ENCODE measurements at places on chromosomes 11 and 22. TPM values are rescaled to one million over a fixed set of nuclear protein-coding genes. Genes with fewer than 3 reads are reported as not detected.

ELFN2 gene
- total RNA-seq: 0.26 TPM

FADS1 gene
- 54.7 TPM for total RNA-seq

PANX2 gene
- total RNA-seq: 0.11 TPM

PHOX2A gene
- total RNA-seq: not detected

NAV2 gene
- 2.9 TPM for total RNA-seq

ZNF280B gene
- total RNA-seq: 2.4 TPM

DNA sequence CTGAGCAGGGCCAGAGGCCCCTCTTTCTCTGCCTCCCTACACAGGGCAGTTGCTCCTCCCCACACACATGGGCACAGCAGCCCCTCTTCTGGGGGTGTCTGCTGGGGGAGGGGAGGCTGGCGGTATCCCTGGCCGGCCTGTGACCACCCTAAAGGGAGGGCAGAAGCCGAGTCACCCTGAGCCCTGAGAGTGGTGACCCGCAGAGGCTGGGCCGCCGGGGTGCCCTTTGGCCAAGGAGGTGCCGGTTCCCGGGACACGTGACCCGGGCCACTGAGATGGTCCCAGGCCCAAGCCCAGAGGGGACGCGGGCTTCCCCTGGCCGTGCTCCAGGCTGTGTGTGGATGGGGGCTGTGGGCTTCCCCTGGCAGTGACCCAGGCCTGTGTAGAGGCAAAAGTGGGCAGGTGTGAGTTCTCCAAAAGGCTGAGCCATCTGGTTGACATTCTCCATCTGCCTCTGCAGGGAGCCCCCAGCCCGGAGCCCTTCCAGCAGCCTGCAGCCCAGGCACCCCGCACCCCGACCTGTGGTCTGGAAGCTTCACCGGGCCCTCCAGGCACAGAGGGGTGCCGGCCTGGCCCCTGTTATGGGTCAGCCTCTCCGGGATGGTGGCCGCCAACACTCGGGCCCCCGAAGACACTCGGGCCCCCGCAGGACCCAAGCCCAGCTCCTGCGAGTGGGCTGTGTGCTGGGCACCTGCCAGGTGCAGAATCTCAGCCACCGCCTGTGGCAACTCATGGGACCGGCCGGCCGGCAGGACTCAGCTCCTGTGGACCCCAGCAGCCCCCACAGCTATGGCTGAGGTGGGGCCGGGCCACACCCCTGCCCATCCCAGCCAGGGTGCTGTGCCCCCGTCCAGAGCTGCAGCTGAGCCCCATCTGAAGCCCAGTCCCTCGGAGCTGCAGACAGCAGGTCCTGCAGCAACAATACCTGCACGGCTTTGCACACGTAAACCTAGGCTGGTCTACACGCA, 1.0 kb downstream of the ADM2 start:
- H3K36me3 ChIP-seq: no peaks in the 10 kb centered on the region
- H3K4me1 ChIP-seq: peaks cover 7% of the 10 kb centered on the region
- no peak for DNase-seq
- peak overlapping the region; percentile 69 for H3K27ac ChIP-seq
- peaks cover 13% of the 10 kb centered on the region for H3K27me3 ChIP-seq

DNA sequence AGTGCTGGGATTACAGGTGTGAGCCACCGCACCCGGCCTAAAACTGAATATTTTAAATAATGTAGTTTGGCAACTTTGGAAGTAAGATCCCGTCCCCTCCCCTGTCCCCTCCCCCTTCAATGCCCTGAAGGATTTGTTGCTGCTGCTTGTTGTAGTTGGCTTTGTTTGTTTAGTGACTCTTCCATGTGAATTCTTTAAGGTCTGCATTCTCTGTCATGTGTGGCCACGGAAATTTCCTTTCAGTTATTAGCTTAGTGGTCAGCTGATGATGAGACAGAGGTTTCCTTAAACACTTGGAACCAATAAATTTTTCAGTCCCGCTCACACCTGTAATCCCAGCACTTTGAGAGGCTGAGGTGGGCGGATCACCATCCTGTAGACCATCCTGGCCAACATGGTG, 109.9 kb downstream of the MPPED1 start:
- H3K36me3 ChIP-seq: no peaks in the 10 kb centered on the region
- peaks cover 11% of the 10 kb centered on the region for H3K27me3 ChIP-seq
- no peak overlapping the region for H3K27ac ChIP-seq
- H3K4me1 ChIP-seq: no peaks in the 10 kb centered on the region
- H3K4me3 ChIP-seq: no peak overlapping the region

- no peak for DNase-seq
- no peak overlapping the region for H3K27ac ChIP-seq
- H3K27me3 ChIP-seq: no peaks in the 10 kb centered on the region
- H3K36me3 ChIP-seq: peaks cover 7% of the 10 kb centered on the region
- no peak overlapping the region for H3K4me3 ChIP-seq
Measured at GRCh38 chr11:48093795-48094642, 113.7 kb downstream of the PTPRJ start.

DNA sequence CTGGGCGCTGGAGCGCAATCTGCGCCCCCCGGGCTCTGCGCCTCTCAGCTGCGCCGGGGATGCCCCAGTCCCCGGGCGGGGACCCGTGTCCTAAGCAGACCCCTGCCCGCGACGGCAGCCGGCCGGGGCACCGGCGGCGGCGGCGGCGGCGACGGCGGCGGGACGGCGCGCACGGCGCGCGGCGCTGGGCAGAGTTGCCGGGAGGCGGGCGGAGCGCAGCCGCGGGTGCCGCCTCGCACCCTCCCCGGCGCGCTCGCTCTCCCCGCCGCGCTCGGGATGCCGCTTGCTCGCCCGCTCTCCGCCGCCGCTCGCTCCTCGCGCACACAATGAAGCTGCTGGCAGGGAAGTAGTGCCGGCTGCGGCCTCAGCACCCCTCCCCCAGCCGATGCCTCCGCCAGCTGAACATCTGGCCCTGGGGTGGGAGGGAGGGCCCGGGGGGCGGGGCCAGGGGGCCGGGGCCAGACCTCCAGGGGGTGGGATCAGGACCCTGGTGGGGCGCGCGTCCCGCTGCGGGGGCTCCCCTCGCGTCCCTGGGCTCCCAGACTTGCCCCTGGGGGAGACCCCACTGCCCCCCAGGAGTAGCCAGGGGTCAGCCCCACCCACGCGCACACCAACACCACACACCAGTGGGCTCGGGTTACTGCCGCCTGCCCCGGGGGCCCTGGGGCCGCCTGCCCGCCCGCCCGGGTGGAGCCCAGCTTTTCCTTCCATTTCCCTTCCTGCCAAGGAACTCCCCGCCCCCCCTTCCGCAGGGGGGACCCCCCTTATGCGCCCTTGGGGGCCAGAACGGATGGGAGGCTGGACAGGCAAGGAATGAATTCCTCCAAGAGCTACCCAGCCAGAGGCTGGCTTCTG, at the start of gene RCOR2:
Gene RCOR2 (minus strand): TSS at position 328 of the 855 bp plus-strand sequence. CDS start 708 bp downstream, outside the sequence.
- no peaks in the 10 kb centered on the region for H3K36me3 ChIP-seq
- H3K27ac ChIP-seq: peak within 1 kb of the TSS; percentile 61
- peak within 1 kb of the TSS; percentile 85 for H3K4me3 ChIP-seq
- H3K27me3 ChIP-seq: peaks cover 9% of the 10 kb centered on the region

DNA sequence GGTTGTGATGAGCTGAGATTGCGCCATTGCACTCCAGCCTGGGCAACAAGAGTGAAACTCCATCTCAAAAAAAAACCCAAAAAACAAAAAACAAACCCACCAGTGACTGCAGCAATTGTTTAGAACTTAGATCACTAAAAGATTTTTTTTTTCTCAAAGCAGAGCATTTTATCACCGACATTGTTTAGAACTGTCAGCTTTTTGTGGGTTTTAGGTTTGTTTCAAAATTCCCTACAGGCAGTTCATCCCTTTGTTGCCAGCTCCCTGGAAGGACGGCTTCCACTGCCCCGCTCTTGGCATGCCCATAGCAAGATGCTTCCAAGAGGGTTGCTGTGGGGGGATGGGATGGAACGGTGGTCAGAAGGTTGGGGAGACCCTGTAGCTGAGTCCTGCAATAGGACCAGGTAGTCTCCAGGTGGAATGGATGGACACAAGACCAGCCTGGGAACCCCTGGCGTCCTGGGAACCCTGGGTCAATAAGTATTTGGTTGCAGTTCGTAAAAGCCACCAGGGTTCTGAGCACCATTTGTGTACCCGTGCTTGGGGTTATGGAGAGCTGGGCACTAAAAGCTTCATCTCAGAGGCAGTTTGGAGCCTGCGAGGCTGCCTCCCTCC, 46.7 kb downstream of the TSPAN18 start:
- H3K4me1 ChIP-seq: peaks cover 6% of the 10 kb centered on the region
- H3K4me3 ChIP-seq: no peak overlapping the region
- DNase-seq: no peak
- peaks cover 11% of the 10 kb centered on the region for H3K27me3 ChIP-seq
- peaks cover 4% of the 10 kb centered on the region for H3K36me3 ChIP-seq

DNA sequence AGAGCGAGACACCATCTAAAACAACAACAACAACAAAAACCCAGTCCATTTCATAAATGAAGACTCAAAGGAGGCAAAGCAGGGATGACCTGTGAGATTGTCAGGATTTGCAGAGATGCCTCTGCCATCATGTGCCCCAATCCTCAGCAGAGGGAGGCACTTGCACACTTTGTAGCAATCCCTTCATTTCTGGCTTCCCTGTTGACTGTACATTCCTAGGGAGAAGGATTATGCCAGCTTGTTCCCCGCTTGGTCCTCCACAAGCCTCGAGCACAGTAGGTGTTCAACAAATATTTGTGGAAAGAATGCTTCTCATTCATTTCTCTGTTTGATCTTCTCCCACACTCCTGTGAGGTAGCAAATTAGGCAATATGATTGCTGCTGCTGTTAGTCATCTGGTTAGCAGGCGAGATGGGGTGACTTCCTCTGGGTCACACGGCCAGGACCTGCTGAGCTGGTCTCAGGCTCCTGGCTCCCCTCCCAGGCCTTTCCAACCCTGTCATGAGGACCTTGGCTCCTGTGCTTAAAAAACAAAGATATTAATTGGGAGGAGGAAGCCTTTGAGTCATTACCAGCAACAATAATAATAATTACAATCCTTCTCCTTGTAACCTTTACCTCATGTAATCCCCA, 34.1 kb downstream of the LIF start:
- no peak for DNase-seq
- no peaks in the 10 kb centered on the region for H3K27me3 ChIP-seq
- H3K36me3 ChIP-seq: no peaks in the 10 kb centered on the region
- peak overlapping the region; percentile 90 for H3K27ac ChIP-seq
- H3K4me1 ChIP-seq: peaks cover 74% of the 10 kb centered on the region
- peak overlapping the region; percentile 33 for H3K4me3 ChIP-seq

GRCh38 chr11:6622261-6623171, 3.3 kb upstream of the TPP1 start:
- no peak overlapping the region for H3K27ac ChIP-seq
- H3K4me3 ChIP-seq: no peak overlapping the region
- DNase-seq: no peak

GRCh38 chr11:103929170-103929903, 107.1 kb upstream of the DDI1 start:
- H3K4me3 ChIP-seq: no peak overlapping the region
- DNase-seq: no peak
- H3K36me3 ChIP-seq: no peaks in the 10 kb centered on the region
- no peak overlapping the region for H3K27ac ChIP-seq
- H3K4me1 ChIP-seq: no peaks in the 10 kb centered on the region
- no peaks in the 10 kb centered on the region for H3K27me3 ChIP-seq

GRCh38 chr11:46537121-46537520, 56.7 kb downstream of the AMBRA1 start:
- no peaks in the 10 kb centered on the region for H3K27me3 ChIP-seq
- no peak for DNase-seq
- peaks cover 10% of the 10 kb centered on the region for H3K4me1 ChIP-seq
- no peak overlapping the region for H3K27ac ChIP-seq
- H3K36me3 ChIP-seq: peaks cover 6% of the 10 kb centered on the region

- DNase-seq: no peak
Measured at GRCh38 chr11:63958008-63958407, 16.4 kb upstream of the COX8A start.

DNA sequence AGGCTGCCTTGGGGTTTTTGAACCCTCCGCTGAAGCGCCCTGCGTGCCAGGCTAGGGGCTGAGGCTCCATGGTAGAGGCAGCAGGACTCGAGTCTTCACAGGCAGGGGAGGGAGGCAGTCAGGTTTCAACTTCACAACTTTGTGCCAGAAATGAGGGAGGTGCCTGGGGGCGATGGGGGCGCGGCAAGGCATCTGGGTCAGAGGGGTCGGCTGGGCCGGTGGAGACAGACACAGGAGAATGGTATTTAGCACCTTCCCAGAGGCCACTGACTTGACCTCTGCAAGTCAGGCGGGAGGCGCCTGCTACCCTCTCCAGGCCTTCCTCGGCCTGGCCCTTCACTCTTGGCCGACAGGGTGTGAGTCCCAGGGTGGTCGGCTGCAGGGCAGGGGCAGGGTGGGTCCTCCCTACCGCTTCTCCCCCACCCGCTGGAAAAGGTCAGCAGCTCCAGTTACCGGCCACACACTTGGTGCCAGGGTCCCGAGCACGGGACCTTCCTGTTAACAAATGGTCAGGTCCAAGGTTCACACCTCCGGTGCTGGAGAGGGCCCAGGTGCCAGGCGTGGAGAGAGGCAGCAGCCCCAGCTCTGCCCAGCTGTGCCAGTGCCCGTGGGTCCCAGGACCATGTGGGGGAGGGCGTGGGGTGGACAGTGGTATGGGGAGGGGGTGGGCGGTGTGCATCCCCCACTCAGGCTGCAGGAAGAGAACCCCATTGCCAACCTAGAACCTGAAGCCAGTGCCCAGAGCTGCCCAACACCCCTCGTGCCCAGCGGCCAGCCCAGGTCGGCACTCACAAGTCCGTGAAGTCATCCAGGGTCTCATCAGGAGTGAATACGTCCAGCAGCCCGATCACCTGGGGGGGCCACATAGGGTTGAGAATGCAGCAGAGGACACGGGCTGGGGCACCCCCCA, 3.8 kb downstream of the MAPK12 start:
- DNase-seq: no peak
- peaks cover 4% of the 10 kb centered on the region for H3K4me1 ChIP-seq
- H3K36me3 ChIP-seq: no peaks in the 10 kb centered on the region
- H3K27ac ChIP-seq: no peak overlapping the region

GRCh38 chr11:9396752-9397151, 12.3 kb downstream of the IPO7 start:
- peaks cover 18% of the 10 kb centered on the region for H3K36me3 ChIP-seq
- H3K4me3 ChIP-seq: no peak overlapping the region
- H3K27me3 ChIP-seq: no peaks in the 10 kb centered on the region

- peaks cover 2% of the 10 kb centered on the region for H3K36me3 ChIP-seq
- H3K4me1 ChIP-seq: peaks cover 18% of the 10 kb centered on the region
- H3K27me3 ChIP-seq: no peaks in the 10 kb centered on the region
- no peak overlapping the region for H3K27ac ChIP-seq
Measured at GRCh38 chr11:34155757-34156062, 50.3 kb downstream of the NAT10 start.

GRCh38 chr22:23533328-23533762, 46.7 kb downstream of the IGLL1 start:
- DNase-seq: peak; percentile 53
- H3K27ac ChIP-seq: no peak overlapping the region
- H3K36me3 ChIP-seq: no peaks in the 10 kb centered on the region

DNA sequence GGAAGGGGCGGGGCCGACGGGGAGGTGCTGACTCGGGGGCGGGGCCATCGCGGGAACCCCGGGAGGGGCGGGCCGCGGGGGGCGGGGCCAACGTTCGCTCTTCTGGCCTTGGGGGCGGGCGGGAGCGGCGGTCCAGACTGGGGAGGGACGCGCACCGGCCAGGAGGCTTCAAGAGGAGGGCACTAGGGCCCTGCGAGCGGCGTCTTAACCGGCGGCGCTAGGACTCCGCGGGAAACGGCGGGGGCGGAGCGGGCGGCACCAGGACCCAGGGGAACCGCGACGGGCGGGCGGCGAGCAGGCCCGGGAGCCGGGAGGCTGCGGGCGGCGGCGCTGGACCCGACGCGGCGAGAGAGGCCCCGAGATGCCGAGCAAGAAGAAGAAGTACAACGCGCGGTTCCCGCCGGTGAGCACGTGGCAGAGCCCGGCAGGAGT, at the start of gene DRAP1:
Gene DRAP1 (plus strand): TSS at position 286 of the 432 bp plus-strand sequence. CDS start 76 bp downstream, at position 362.
- peak within 1 kb of the TSS; percentile 91 for H3K27ac ChIP-seq
- DNase-seq: peak; percentile 98
- peaks cover 27% of the 10 kb centered on the region for H3K4me1 ChIP-seq
- peak within 1 kb of the TSS; percentile 98 for H3K4me3 ChIP-seq
